ENCODE measurements at places on chromosomes 13 and 19.
A peak's percentile ranks its signal among the peaks of the same experiment; 100 is the strongest.

DNA sequence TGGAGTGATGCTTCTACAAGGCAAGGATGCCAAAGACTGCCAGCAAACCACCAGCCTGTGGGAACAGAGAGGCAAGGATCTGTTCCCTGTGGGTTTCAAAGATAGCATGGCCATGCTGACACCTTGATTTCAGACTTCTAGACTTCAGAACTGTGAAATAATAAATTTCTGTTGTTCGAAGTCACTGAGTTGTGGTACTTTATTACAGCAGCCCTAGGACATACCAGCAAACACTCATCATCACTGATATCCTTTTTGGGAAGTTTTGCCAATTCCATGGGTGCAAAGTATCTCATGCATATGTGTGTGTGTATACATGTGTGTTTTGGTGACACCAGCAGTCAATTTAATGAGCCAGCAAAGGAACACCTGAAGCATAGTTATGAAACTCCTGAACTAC lies 21.0 kb downstream of the LMO7 start:
- DNase-seq, result no peak

- no peak for DNase-seq
These were observed 8.5 kb downstream of the MAU2 start for GRCh38 chr19:19329126-19329525.

- DNase-seq, result no peak
These were observed 1790.8 kb upstream of the PCDH20 start for GRCh38 chr13:63206461-63206860.

DNA sequence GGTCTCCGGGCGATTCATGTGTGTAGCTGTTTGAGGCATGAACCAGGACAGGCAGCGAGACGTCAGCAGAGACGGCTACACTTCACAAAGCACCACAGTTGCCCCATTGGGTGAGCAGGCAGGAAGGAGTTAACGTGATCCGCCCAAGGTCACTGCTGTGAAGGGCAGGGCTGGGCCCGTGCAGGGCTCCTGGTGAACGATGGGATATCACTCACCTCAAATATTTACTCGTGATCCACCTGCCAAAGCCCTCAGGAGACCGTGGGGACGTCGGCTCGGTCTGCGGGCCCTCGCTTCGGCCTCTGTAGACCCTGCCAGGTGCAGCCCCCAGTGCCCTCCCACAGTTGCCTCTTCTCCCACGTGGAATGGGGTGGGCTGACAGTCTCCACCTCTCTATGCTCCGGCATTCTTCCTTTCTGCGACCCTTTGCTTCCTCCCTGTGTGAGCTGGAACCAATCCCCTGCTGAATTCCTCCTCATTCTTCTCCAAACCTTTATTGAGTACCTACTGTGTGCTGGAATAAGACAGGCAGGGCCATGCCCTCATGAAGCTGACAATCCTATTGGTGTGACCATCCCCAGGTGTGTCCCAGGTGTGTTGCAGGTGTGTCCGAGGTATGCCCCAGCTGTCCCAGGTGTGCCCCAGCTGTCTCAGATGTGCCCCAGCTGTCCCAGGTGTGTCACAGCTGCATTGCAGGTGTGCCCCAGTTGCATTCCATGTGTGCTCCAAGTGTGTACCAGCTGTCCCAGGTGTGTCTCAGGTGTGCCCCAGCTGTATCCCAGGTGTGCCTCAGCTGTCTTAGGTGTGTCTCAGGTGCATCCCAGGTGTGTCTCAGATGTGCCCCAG lies 2.0 kb upstream of the GRK1 start:
- no peak for DNase-seq

- DNase-seq, result no peak
These were observed 76.6 kb downstream of the FGF9 start for GRCh38 chr13:21747456-21747855.

GRCh38 chr13:71866335-71867130 lies 471 bp downstream of the DACH1 start:
- peak; percentile 3 for DNase-seq

GRCh38 chr19:53195265-53195903 lies 2.2 kb upstream of the ZNF665 start:
- peak; percentile 44 for DNase-seq

- no peak for DNase-seq
These were observed 22.3 kb downstream of the KCTD4 start for GRCh38 chr13:45178349-45179162.

DNA sequence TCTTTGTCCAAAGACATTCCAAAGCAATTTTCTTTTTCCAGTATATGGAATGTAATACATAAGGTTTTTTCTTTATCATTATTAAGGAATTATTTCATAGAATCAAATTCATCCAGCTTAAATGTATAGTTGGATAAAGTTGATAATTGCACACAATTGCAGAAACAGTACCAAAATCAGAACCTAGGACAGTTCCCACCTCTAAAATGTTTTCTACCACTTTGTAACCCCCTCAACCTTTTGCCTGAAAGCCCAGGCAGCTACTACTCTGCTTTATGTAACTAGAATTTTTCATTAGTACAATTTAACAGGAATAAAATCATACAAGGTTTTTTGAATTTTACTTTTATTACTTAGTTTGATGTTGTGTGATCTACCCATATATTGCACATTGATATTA lies 98.0 kb downstream of the PRR20E start:
- DNase-seq, result no peak

- DNase-seq, result no peak
These were observed 3.6 kb upstream of the ELANE start for GRCh38 chr19:848386-848921.

DNA sequence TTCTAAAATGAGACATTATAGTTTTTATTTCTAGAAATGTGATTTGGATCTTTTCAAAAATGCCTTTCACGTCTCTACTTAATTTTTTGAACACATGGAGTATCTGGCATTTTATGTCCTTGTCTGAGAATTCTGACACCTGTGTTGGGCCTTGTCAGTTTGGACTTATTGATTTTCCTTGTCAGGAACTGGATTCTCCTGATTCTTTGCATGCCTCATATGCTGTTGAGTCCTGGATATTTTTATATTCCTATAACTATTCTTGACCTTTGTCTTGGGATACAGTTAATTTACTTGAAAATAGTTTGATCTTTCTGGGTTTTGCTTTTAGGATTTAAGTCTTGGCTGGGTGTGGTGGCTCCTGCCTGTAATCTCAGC lies 10.3 kb downstream of the ADPRHL1 start:
- no peak for DNase-seq

- DNase-seq, result no peak
These were observed 2.3 kb downstream of the SSBP4 start for GRCh38 chr19:18421371-18421959.

DNA sequence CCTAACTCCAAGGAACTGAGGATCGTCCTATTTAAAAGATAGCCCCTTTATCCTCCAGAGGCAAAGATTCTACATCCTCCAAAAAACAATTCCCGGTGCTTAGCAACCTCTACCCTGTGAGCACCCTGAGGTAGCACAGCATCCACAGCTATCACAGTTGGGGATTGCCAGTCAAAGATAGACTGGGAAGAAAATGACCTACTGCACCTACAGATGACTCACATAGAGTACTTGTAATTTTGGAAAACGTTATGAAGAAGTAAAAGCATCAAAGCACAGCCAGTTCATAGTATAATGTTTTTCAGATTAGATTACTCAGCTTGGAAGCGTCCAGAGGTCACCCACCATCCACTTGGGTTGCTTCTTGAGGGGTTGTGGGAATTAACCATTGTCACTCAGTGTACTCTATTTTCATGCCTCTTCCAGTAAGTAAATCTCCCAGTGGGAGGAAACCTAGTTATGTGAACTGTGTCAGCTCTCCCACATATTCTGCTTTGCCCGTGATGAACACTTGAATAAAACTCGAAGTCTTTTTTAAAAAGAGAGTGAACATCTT lies 8.9 kb upstream of the FAM124A start:
- no peak for DNase-seq

GRCh38 chr19:7327802-7328201 lies 20.9 kb upstream of the ARHGEF18 start:
- DNase-seq, result no peak

- DNase-seq, result no peak
These were observed 899 bp downstream of the GIPC3 start for GRCh38 chr19:3586127-3586626.

DNA sequence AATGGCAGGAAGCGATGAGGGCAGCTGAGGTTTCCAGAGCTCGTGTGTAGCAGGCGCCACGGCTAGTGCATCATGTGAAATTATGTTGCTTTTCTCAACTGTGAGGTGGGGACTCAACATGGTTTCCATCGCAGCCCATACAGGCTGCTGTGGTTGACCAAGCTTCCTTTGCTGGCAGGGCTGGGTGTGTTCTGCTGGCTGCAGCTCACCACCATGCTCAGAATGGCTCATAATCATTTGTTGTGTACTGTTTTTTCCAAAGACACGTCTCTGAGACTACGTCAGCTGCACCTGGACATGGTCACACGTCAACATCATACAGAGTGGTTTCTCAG lies 16.1 kb upstream of the RASA3 start:
- DNase-seq, result no peak

GRCh38 chr19:16285769-16286498 lies 38.7 kb upstream of the KLF2 start:
- DNase-seq, result peak; percentile 11

DNA sequence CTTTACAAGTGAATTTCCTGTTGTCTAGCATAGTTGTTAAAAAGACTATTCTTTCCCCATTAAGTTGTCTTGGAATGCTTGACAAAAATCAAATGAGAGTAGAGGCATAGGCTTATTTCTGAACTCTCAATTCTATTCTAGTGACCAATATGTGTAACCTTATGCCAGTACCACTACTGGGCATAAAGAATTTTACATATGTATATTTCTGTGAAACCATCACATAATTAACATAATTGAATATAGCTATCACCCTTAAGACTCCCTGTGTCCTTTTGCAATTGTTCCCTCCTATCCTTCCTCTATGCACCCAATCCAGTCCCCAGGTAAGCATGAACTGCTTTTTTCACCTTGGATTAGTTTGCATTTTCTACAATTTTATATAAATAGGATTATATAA lies 165.0 kb downstream of the DNAJC3 start:
- no peak for DNase-seq

GRCh38 chr13:30600496-30600895 lies 17.2 kb upstream of the USPL1 start:
- no peak for DNase-seq

DNA sequence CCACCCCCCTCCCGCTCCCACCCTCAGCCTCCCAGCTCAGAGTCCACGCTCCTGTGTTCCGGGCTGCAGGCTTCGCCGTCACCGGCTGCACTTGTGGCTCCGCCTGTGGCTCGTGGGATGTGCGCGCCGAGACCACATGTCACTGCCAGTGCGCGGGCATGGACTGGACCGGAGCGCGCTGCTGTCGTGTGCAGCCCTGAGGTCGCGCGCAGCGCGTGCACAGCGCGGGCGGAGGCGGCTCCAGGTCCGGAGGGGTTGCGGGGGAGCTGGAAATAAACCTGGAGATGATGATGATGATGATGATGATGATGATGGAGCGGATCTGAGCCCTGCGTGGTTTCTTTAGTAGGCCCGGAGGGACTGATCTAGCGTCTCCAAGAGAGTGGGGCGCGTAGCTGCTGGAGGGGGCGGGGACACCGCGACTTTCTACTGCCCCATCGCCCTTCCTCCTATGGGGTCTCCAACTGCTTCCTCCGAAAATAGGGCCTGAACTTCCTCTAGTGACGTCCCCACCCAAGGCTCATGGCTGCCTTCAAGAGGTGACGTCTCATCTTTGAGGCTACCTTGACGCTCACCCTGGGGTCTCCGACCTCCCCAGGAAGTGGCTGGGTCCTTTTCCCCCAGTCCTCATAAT lies 1.4 kb downstream of the RETN start:
- peak; percentile 43 for DNase-seq

- DNase-seq, result no peak
These were observed 14.7 kb upstream of the LENG8 start for GRCh38 chr19:54434112-54434872.

DNA sequence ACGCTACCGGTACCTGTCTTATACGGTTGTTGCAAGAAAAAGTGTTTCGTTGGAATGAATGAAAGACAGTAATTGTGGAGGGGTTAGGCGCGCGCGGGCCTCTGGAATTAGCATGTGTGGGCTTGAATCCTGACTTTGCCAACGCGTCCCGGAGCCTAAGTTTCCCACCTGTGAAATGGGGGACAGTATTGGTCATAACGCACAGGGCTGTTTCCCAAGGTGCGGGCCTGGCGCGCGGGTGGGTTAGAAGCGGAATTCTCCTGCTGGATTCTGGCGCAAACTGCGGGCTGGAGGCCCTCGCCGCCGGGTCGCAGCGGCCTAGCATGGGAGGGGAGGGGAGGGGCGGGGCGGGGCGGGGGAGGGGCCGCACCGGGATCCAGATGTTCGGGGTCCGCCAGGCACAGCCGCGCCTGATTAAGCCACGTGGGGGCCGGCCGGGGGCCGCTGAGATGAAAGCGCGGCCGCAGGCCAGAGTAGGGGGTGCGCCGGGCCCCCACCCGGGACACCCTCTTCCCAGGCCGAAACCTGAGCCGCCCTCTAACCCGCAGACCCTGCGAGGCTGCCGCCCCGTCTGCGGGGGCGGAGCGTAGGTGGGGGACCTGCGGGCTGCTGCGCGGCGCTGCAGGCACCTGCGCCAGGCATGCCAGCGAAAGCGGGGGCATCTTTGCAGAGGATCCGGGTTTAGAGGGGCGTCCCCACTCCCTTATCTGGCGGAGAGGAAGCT lies 1.2 kb upstream of the TMEM59L start:
- DNase-seq, result no peak

- no peak for DNase-seq
These were observed 155.2 kb downstream of the LIG4 start for GRCh38 chr13:108060111-108060510.

DNA sequence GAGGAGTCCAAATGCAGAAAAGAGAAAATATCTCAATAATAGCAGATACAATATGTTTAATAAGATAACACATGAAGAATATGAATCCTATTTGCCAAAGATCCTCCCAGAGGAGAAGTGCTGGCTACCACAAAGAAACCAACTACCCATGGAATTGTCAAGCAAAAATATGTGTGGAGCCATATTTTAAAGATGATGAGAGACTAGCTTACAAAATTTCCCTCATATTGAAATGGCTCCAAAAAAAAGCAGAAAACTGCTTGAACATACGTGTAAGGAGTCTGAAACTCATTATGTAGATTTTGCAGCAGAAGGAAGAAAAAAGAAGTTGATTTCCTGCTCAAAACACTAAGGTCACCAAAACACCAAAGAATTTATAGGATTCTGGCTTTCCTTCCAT lies 94.2 kb downstream of the USP12 start:
- no peak for DNase-seq
